Right atrium auricular region (tissue), 2 donors: ENCODE measurements at places on chromosomes 2 and 18. TPM values are rescaled to one million over a fixed set of nuclear protein-coding genes. Genes with fewer than 3 reads are reported as not detected.

TRIP12 gene
- total RNA-seq, result 94.8 TPM

SH3BP4 gene
- 34.5 TPM for total RNA-seq

- DNase-seq, result no peak
These were observed 92.4 kb downstream of the ZAP70 start for GRCh38 chr2:97805776-97806175.

HOXD13 gene
- total RNA-seq, result not detected

TRIM54 gene
- total RNA-seq, result 136 TPM

IL1B gene
- total RNA-seq, result 1.0 TPM

SLC9A4 gene
- total RNA-seq, result not detected

DNA sequence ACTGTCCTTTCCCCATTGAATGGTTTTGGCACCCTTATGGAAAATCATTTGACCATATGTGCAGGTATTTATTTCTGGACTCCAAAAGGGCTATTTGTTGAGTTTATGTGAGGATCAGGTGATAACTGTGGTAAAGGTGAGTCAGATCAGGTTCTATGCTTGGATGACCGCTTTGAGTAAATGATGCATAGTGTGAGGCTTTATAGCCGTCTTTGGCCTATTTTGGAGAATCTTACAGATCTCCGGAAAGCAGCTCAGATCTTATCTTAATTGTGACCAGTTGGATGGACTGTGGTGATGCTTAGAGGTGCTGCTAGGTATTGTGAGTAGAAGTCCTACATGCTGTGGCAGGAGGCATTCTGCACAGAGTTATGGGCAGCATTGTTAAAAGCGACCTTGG is 126.2 kb downstream of the METTL8 start:
- no peak for DNase-seq

- DNase-seq, result no peak
These were observed 4.6 kb downstream of the BCL11A start for GRCh38 chr2:60548845-60549237.

KRCC1 gene
- total RNA-seq, result 27.5 TPM

CD8B2 gene
- not detected for total RNA-seq

GRCh38 chr2:241091201-241091600 is 10.9 kb downstream of the MTERF4 start:
- DNase-seq, result no peak

DNA sequence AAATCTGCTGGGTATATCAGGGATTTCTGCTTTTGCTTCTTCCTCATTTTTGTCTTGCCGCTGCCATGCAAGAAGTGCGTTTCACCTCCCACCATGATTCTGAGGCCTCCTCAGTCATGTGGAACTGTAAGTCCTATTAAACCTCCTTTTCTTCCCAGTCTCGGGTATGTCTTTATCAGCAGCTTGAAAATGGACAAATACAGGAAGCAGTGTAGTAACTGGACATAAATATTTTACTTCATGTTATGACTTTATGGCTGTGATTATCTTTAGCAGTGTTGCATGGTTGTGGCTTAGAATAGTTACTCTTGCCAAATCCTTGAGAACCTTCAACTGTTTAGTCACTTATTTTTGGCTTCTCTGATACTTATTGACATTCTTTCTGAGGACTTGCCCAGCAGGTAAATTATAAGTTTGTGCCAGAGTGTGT is 66.2 kb upstream of the DLX2 start:
- DNase-seq, result no peak

DNA sequence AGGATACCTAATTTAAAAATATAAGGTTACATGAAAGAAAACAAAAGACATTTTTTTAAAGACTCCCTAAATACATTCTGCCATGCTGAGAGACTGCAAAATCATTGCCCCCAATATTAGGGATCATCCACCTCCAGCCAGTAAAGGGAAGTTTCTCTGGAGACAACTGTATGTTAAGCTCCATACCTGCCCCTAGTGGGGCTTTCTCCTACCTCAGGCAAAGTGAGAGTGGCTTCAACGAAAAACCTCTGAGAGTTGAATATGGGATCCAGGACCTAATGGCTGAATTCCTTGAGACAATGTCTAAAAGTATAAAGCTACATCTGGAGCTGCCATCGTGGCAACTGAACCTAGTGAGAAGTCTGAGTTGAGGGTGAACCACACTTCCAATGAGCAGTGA is 248.1 kb upstream of the FIGN start:
- DNase-seq, result no peak
